Stimulated activated effector memory CD8-positive, alpha-beta T cell treated with anti-CD3 and anti-CD28 coated beads, Interleukin-12 subunit alpha, Interleukin-12 subunit beta, amount 100 ng/mL, for 72 hours (primary cell): ENCODE measurements at places on chromosomes 5 and 9.

GRCh38 chr5:128532127-128532526, 5.9 kb downstream of the FBN2 start:
- no peak for DNase-seq

DNA sequence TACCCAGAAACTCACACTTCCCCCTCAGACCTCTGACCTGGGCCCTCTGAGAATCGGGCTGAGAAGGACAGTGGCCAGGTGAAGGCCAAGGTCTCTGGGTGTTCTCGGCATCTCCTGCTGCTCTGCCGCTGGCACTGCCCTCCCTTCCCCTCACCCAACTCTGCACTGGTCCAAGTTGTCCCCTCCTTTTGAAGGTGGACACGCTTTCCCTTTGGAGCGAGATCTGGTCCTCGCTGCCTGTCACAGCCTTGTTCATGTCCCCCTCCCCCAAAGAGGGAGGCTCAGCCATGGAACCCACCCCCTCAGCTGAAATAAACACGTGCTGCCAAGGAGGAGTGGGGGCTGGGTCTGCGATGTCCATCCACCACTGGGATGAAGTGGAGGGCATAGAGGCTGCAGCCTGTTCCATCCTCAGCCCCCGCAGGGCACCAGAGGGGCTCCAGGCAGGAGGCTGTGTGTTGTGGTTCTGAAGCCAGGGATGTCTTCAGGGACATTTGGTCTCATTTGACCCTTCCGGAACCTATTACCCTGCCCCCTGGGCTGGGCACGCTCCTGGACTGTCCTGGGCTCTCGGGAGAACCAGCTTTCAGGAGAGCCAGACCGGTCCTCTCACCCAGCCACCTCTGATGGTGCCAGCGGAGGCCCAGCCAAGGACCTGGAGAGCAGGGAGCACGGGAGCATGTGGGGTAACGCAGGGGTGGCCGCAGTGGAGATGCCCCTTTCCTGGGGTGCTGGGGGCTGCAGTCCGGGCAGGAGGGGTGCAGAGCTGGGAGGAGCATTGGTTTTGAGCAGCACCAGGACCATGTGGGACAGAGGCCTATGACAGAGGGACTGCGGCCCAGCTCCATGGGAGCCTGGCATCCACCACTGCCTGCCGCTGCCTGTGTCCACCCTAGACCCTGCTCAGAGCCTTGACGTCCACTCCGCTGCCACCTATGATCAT, 4.7 kb upstream of the LCN2 start:
- no peak for DNase-seq

- DNase-seq = no peak
These were observed 782 bp upstream of the CDC20B start for GRCh38 chr5:55173687-55174230.

- DNase-seq = no peak
These were observed 550 bp downstream of the IFNE start for GRCh38 chr9:21481470-21482056.
